ENCODE measurements at places on chromosomes 11 and 22.
A peak's percentile ranks its signal among the peaks of the same experiment; 100 is the strongest.

DNA sequence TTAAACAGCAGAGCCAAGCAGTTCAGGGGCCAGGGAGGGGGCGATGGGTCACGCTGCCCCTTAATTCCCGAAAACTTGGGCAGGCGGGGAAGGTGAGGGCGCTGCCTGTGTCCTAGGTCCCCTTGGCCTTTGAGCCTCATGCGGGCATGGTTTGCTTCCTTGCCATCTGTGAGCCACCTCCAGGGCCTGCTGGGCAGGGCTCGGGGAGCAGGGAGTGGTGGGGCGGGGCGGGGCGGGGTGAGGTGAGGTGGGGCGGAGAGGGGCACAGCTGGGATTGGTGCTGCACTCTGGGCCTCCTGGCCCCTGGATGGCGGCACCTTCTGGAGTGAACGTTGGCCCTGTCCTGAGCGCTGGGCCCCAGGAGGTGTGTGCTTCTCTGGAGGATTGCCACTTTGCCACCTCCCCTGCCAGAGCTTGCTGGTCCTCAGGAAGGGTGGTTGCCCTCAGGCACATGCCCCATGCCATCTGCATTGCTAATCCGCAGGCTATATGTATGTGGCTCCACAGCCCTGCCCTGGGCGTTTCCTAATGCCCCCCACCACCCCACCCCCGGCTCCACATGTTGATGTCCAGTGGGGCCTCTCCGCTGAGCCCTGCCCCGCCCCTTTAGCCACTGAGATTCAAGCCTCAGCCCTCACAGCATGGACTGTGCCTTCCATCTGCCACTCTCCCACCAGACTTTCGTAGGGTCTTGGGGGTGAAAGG is 352.5 kb downstream of the TBC1D22A start:
- DNase-seq = no peak

GRCh38 chr11:35815556-35816315 is 128.1 kb upstream of the LDLRAD3 start:
- DNase-seq = no peak

DNA sequence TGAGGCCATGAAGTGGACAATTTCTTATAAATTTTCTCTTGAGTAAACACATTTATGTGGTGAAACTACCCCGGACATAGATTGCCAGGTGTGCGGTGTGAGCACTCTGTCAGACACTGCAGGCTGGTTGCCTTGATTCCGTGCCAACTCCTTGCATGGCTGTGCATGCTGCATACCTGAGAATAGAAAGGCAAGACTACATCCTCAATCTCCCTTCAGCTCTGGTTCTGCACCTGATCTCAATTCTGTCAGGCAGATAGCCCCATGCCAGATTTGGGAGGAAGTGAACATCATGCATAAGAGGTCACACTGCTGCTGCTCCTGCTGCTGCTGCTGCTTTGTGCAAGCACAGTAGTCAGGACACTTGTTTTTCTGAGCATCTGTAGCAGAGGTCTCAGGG is 42.5 kb upstream of the DEUP1 start:
- DNase-seq = no peak

- no peak for DNase-seq
Observed at GRCh38 chr11:57896361-57897145, 127.1 kb upstream of the OR9Q1 start.

DNA sequence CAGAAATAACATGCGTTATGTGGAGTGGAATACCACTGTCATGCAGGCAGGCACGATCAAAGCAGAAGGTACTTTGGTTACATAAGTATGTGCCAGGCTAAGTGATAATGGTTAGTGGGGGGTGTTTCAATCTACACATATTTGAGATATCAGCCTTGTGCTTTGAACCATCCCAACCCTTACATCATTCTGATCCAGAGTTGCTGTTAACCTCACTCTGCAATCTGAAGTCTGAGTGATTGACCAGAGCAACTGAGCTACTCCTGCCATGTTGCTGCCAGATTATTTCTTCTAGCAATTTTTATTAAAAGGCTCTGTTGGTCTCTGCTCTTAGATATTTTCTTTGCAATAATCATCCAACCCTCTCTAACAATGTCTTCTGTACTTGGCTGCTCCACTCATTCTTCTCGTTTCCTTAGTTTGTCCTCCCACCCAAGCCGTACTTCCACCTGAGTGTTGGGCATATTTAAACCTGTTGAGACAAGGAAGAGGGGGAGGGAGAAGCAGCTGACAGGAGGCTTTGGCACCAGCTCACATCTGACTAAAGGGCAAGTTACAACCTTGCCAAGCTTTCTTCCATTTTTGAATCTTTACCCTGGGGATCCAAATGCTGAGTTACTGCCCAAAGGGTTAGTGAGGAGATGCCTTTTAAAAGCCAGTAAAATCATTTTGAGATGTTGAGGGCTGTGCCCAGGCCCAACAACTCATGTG is 114.1 kb upstream of the SESN3 start:
- DNase-seq = no peak

GRCh38 chr11:106233191-106233590 is 155.7 kb downstream of the AASDHPPT start:
- DNase-seq = no peak

GRCh38 chr11:111298413-111299100 is at the start of gene POU2AF3:
TSS of gene POU2AF3 (plus strand) at chr11:111298546. CDS start at chr11:111298582, 36 bp downstream.
- no peak for DNase-seq

DNA sequence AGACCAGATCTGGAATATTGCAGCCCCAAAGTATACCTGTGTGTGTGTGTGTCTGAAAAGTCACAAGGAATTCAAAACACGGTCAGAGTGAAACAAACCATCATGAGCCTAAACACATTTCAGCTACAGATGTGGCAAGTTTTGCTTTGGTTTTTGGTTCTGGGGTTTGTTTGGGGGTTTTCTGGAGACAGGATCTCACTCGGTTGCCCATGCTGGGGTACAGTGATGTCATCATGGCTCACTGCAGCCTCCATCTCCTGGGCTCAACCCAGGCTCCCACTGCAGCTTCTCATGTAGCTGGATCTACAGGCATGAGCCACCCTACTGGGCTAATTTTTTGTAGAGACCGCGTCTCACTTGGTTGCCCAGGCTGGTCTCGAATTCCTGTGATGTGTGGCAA is 41.4 kb upstream of the PHF21A start:
- DNase-seq = no peak

GRCh38 chr22:42863349-42863961 is 6.4 kb upstream of the ARFGAP3 start:
- peak; percentile 80 for DNase-seq

GRCh38 chr22:48098921-48099245 is 1336.4 kb downstream of the TBC1D22A start:
- no peak for DNase-seq

GRCh38 chr11:67698247-67698646 is 23.8 kb upstream of the ALDH3B2 start:
- no peak for DNase-seq

- DNase-seq = no peak
Observed at GRCh38 chr22:41128606-41129005, 36.2 kb downstream of the EP300 start.

GRCh38 chr22:38129021-38129420 is 18.5 kb upstream of the BAIAP2L2 start:
- DNase-seq = no peak

Measured in CD14-positive monocyte (primary cell).